Colonic mucosa (tissue), 4 donors: ENCODE measurements at places on chromosomes 5 and 9. TPM values are rescaled to one million over a fixed set of nuclear protein-coding genes. Genes with fewer than 3 reads are reported as not detected.
A peak's percentile ranks its signal among the peaks of the same experiment; 100 is the strongest.

HBEGF gene
- total RNA-seq, result 14.6 TPM

PCDHB15 gene
- total RNA-seq, result 0.27 TPM

SLIT3 gene
- total RNA-seq, result 7.6 TPM

EQTN gene
- total RNA-seq, result 1.0 TPM

- no peak overlapping the region for H3K27ac ChIP-seq
- no peak for DNase-seq
- H3K36me3 ChIP-seq, result no peaks in the 10 kb centered on the region
- no peaks in the 10 kb centered on the region for H3K4me1 ChIP-seq
Observed at GRCh38 chr9:5531101-5531882, 21.0 kb downstream of the PDCD1LG2 start.

- DNase-seq, result no peak
- H3K4me1 ChIP-seq, result no peaks in the 10 kb centered on the region
- no peaks in the 10 kb centered on the region for H3K27me3 ChIP-seq
- no peak overlapping the region for H3K27ac ChIP-seq
- no peak overlapping the region for H3K4me3 ChIP-seq
Observed at GRCh38 chr9:111118256-111118948, 80.1 kb upstream of the LPAR1 start.

DNA sequence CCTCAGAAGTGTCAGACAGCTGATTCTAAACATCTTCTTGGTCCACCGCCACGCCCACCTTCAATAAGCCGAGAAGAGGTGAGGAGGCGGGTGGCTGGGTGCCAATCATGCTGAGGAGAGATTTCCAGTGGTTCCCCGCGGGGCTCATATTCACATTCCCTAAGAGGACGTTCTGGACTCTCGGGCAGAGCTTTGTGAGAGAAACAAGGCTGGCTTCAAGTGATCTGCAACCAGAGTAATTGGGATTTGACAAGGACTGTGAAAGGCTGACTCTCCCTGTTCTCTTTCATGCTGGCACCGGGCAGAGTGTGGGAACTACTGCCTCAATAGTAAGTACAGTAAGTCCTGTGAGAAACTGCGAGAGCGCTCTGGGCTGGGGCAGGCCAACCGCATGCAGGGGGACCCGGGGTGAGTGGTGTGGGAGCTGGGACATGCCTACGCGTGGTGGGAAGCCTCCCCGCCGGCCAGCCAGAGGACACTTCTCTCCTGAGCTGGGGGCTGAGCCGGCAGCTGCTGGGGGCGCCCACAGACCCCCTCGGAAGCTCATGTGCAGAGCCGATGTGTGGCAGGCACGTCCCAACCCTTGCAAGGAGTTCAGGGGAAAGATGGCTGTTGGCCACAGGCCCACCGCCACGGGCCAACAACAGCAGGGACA is 110.9 kb downstream of the LIFR start:
- no peaks in the 10 kb centered on the region for H3K27me3 ChIP-seq
- no peaks in the 10 kb centered on the region for H3K4me1 ChIP-seq
- H3K27ac ChIP-seq, result no peak overlapping the region
- H3K36me3 ChIP-seq, result no peaks in the 10 kb centered on the region
- no peak for DNase-seq

- H3K4me1 ChIP-seq, result no peaks in the 10 kb centered on the region
- no peak overlapping the region for H3K27ac ChIP-seq
- H3K36me3 ChIP-seq, result no peaks in the 10 kb centered on the region
- DNase-seq, result no peak
- H3K4me3 ChIP-seq, result no peak overlapping the region
- H3K27me3 ChIP-seq, result no peaks in the 10 kb centered on the region
Observed at GRCh38 chr5:80591352-80591751, 21.3 kb upstream of the ANKRD34B start.

DNA sequence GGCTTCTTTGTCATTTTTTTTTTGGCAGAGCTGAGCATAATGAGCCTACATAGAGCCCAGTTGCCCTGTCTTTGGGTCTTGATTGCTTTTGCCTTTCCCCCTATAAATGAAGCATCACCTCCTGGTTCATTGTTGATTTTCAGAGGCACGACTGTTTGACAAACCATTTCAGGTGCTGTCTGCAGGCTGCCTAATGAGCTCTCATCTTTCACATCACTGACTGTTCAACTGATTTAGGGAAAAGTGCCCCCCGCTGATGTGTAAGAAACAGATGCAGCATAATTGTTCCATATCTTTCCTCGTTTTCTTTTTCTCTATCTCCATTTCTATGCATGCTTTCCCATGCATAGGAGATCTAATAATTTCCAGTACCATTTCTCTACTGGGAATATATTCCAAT is 338.6 kb downstream of the TMEM38B start:
- no peaks in the 10 kb centered on the region for H3K4me1 ChIP-seq
- no peak overlapping the region for H3K27ac ChIP-seq
- no peak overlapping the region for H3K4me3 ChIP-seq
- no peak for DNase-seq
- H3K27me3 ChIP-seq, result no peaks in the 10 kb centered on the region

DNA sequence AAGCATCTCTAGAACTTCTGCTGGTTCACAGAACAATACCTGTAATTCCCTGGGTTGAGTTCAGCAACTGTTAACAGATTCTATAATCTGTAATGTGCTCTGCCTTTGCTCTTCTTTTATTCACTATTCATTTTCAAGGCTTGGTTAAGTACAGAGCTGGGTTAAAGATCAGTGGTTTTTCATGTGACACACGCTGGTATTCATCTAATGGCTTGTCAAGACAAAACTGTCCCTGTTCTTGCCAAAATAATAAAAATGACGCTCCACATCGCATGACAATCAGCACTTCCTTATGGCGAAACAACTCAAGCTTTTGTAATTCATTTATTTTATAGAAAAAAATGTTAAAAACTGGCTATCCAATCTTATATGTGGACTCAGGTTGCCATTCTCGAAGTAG is 137.9 kb downstream of the BNC2 start:
- no peak for DNase-seq
- no peak overlapping the region for H3K4me3 ChIP-seq
- no peaks in the 10 kb centered on the region for H3K36me3 ChIP-seq
- no peak overlapping the region for H3K27ac ChIP-seq

GRCh38 chr5:137129886-137130680 is 369.0 kb downstream of the SPOCK1 start:
- no peak overlapping the region for H3K27ac ChIP-seq
- no peaks in the 10 kb centered on the region for H3K27me3 ChIP-seq
- no peak for DNase-seq
- H3K4me1 ChIP-seq, result no peaks in the 10 kb centered on the region
- no peak overlapping the region for H3K4me3 ChIP-seq
- H3K36me3 ChIP-seq, result no peaks in the 10 kb centered on the region

DNA sequence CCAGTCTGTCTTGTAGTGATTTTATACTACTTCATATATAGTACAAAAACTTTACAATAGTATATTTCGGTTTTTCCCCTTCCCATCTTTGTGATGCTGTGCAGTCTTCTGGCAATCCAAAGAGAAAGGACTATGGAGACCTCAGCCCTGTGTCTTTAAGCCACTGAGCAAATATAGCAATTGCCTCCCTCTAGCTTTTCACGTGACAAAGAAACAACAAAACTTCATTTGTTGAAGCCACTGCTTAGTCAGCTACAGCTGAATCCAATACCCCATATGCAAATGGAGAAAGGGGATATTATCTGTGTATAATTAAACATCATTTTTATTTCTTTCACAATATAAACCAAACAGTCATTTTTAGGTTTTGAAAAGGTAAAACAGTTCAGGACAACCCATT is 142.8 kb upstream of the STK32A start:
- no peaks in the 10 kb centered on the region for H3K27me3 ChIP-seq
- no peaks in the 10 kb centered on the region for H3K36me3 ChIP-seq
- no peaks in the 10 kb centered on the region for H3K4me1 ChIP-seq

DNA sequence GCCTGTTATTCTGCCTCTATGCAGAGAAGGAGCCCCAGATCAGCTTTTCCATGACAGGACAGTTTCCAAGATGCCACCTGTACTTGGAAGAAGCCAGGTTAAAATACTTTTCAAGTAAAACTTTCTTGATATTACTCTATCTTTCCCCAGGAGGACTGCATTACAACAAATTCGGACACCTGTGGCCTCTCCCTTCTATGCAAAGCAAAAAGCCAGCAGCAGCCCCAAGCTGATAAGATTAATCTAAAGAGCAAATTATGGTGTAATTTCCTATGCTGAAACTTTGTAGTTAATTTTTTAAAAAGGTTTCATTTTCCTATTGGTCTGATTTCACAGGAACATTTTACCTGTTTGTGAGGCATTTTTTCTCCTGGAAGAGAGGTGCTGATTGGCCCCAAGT is 301 bp upstream of the IL4 start:
- no peak overlapping the region for H3K27ac ChIP-seq
- H3K27me3 ChIP-seq, result no peaks in the 10 kb centered on the region
- H3K4me3 ChIP-seq, result no peak overlapping the region
- no peaks in the 10 kb centered on the region for H3K36me3 ChIP-seq

GRCh38 chr5:61969347-61969746 is 336.7 kb upstream of the KIF2A start:
- H3K4me1 ChIP-seq, result no peaks in the 10 kb centered on the region
- H3K27me3 ChIP-seq, result no peaks in the 10 kb centered on the region
- H3K4me3 ChIP-seq, result no peak overlapping the region

- H3K4me1 ChIP-seq, result no peaks in the 10 kb centered on the region
- no peak overlapping the region for H3K27ac ChIP-seq
- no peaks in the 10 kb centered on the region for H3K27me3 ChIP-seq
- no peaks in the 10 kb centered on the region for H3K36me3 ChIP-seq
Observed at GRCh38 chr9:98450496-98450895, 195.0 kb upstream of the TBC1D2 start.

DNA sequence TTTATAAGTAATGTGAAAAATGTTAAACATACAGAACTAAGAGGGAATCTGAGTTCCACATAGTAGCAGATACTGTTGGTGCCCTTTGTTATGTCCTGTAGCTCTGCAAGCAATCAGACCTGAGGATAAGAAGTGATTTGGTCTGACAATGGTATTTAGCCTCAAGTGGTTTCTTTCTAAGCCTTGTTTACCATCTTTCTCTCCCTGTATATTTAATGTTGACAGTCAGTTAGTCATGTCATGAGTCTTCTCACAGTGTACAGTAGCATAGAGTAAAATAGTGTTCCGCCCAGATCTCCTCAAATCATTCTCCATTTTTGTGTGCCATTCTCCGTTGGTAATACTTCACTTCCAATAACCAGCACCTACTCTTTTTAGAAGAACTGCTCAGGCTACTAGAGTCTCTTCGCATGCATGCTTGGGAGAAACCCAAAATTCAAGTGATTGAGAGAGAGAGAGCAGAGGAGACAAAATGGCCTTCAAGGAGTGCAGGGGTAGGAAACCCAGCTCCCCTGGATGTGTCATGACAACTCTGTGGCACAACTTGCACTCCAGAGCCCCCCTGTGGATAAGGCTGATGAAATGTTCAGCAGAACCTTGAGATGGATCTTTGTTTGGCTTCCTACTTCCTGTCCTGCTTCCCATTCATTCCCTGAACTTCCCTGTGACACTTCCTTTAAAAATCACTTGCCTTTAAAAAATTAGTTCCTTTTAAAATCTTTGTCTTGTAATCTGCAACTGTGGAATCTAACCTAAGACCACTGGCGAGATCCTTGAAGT is 129.2 kb upstream of the FST start:
- no peaks in the 10 kb centered on the region for H3K36me3 ChIP-seq
- no peaks in the 10 kb centered on the region for H3K4me1 ChIP-seq
- no peaks in the 10 kb centered on the region for H3K27me3 ChIP-seq
- DNase-seq, result no peak
- H3K27ac ChIP-seq, result no peak overlapping the region

GRCh38 chr5:121976979-121977378 is 15.2 kb downstream of the SRFBP1 start:
- H3K27ac ChIP-seq, result no peak overlapping the region
- H3K36me3 ChIP-seq, result no peaks in the 10 kb centered on the region
- H3K4me3 ChIP-seq, result no peak overlapping the region
- H3K27me3 ChIP-seq, result no peaks in the 10 kb centered on the region

- H3K27me3 ChIP-seq, result no peaks in the 10 kb centered on the region
- DNase-seq, result no peak
- no peak overlapping the region for H3K4me3 ChIP-seq
- H3K4me1 ChIP-seq, result no peaks in the 10 kb centered on the region
Observed at GRCh38 chr5:170533383-170533782, 29.6 kb downstream of the KCNIP1 start.

DNA sequence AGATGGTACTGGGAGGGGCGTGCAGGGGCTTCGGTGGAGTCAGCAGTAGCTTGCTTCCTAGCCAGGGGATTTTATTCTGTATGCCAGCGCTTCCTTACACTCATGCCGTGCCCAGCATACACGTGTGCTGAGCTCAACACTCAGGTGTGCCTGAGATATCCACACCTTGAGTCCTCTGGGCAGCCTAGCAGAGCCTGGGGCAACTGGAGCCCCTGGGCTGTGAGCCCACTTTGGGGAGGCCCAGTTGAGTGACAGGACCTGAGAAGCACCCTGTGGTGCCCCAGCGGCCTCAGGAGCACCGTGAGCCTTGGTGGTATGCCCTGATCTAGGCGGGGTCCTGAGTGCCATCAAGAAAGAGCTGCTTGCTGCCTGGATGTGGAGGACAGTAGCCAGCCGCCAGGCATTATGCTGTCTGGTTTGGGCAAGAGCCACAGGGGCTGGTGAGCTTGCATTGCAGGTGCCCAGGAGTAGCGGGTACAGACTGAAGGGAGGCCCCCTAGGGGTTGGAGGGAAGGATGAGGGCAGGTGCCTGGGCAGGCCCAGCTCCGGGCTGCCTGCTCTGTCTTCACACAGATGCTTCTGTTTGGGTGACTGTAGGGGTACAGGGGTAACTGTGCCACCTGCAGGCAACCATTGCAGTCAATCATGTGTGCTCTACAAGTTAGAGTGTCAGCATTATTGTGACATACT is 42.9 kb downstream of the BNIP1 start:
- H3K4me1 ChIP-seq, result no peaks in the 10 kb centered on the region
- no peak for DNase-seq
- H3K4me3 ChIP-seq, result no peak overlapping the region
- H3K36me3 ChIP-seq, result no peaks in the 10 kb centered on the region
- H3K27me3 ChIP-seq, result no peaks in the 10 kb centered on the region
- no peak overlapping the region for H3K27ac ChIP-seq

GRCh38 chr5:23825196-23825595 is 317.8 kb downstream of the PRDM9 start:
- no peak for DNase-seq
- H3K27ac ChIP-seq, result no peak overlapping the region
- no peaks in the 10 kb centered on the region for H3K4me1 ChIP-seq
- no peak overlapping the region for H3K4me3 ChIP-seq
- no peaks in the 10 kb centered on the region for H3K27me3 ChIP-seq

DNA sequence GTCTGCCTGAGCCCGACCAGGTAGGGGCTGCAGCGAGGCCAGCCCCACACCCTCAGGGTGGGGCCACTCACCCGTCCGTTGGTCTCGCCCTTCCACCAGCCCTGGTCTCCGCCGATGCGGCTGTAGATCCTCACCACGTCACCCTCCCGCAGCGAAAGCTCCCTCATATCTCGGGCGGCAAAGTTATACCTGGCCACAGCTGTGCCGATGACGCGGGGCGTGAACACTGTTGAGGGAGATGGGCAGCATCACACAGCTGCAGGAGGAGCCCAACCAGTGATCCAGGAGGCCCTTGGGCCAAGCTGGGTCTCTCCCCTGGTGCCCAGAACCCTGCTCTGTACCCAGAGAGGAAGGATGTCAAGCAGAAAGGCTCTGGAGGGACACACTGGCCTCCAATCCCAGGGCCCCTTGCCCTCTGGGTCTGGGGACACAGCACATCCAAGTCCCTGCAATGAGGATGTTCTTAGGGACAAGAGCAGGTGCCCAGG is 30.3 kb upstream of the SARDH start:
- H3K36me3 ChIP-seq, result peaks cover 4% of the 10 kb centered on the region
- H3K27me3 ChIP-seq, result no peaks in the 10 kb centered on the region
- no peaks in the 10 kb centered on the region for H3K4me1 ChIP-seq
- no peak for DNase-seq

GRCh38 chr9:72356041-72356582 is 8.9 kb downstream of the ZFAND5 start:
- DNase-seq, result no peak
- peak overlapping the region; percentile 43 for H3K27ac ChIP-seq
- peaks cover 20% of the 10 kb centered on the region for H3K4me1 ChIP-seq
